ENCODE measurements at places on chromosomes 6 and 20.

- peak; percentile 86 for DNase-seq
Observed at GRCh38 chr20:62501801-62502495, 26.2 kb upstream of the GATA5 start.

DNA sequence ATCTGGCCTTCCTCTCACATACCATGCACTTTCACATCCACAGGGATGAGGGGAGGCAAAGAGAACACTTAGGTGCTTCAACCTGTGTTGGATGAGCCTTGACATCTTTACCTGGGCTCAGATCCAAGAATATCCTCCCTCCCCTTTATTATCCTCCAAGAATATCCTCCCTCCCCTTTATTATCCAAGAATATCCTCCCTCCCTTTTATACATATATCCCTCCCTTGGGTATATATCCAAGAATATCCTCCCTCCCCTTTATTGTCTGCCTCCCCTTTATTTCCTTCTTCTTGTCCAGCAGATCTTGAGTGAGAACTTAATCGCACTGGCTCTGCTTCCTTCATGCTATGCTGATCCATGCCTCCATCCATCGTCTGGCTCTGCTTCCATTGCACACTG, 30.3 kb downstream of the LAMA4 start:
- DNase-seq, result no peak

DNA sequence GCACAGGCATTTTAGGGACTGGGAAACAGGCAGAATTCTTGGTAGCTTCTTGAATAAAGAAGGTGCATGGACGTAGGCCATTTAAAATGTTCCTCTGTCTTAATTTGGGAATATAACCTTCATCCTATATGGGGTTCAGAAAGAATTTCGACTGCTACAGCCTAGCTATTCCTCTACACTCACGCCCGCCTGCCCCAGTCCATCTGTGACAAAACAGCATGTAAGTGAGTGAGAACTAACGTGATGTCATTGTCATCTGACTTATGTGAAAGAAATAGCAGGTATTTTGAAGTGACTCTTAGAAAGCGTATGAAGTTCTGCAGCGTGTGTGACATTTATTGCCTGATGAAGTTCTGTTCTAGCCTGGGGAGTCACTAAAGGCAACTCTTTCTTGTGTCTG, 52.2 kb upstream of the SLC22A1 start:
- DNase-seq, result no peak

- DNase-seq, result no peak
Observed at GRCh38 chr20:62740286-62741141, 31.9 kb downstream of the NTSR1 start.

GRCh38 chr6:144683216-144684070, 398.3 kb downstream of the UTRN start:
- DNase-seq, result no peak

GRCh38 chr6:48775157-48775556, 664.2 kb upstream of the PTCHD4 start:
- no peak for DNase-seq

GRCh38 chr20:37397076-37397953, 51.4 kb downstream of the SRC start:
- DNase-seq, result no peak

- DNase-seq, result no peak
Observed at GRCh38 chr6:56019973-56020372, 144.6 kb upstream of the BMP5 start.

- no peak for DNase-seq
Observed at GRCh38 chr6:5869261-5869660, 137.5 kb downstream of the NRN1 start.

GRCh38 chr20:24589815-24590177, 120.4 kb downstream of the SYNDIG1 start:
- DNase-seq, result no peak

DNA sequence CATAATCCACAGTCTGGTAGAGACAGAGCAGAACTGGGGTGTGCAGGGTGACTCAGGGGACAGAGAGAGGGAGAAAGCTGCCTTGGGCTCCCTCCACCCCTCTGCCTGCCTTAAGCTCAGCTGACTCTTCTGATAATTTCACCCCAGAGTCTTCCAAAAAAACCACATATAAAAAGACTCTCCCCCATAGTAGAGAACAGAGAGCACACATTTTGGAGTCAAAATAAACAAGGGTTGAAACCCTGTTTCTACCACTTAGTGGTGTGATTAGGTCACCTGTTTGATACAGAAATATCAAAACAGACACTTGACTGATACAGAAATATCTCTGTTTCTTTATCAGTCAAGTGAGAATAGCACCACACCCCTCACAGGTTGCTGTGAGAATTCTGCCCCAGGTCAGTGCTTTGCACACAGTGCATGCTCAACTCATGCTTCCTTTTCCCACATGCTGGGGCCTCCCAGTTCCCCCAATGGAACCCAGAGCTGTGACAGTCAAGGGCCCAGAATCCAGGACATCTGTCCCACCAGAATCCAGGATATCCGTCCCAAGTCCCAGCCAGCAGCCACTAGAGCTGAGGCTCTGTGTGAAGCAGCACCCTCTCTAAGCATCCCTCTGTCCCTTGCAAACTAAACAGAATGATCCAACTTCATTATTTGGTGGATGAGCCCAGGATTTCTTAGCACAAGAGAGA, 1.2 kb downstream of the TREML2 start:
- peak; percentile 85 for DNase-seq

GRCh38 chr6:4961322-4962168, 42.3 kb downstream of the RPP40 start:
- no peak for DNase-seq

- DNase-seq, result no peak
Observed at GRCh38 chr6:44199883-44200282, 16.8 kb upstream of the MYMX start.

DNA sequence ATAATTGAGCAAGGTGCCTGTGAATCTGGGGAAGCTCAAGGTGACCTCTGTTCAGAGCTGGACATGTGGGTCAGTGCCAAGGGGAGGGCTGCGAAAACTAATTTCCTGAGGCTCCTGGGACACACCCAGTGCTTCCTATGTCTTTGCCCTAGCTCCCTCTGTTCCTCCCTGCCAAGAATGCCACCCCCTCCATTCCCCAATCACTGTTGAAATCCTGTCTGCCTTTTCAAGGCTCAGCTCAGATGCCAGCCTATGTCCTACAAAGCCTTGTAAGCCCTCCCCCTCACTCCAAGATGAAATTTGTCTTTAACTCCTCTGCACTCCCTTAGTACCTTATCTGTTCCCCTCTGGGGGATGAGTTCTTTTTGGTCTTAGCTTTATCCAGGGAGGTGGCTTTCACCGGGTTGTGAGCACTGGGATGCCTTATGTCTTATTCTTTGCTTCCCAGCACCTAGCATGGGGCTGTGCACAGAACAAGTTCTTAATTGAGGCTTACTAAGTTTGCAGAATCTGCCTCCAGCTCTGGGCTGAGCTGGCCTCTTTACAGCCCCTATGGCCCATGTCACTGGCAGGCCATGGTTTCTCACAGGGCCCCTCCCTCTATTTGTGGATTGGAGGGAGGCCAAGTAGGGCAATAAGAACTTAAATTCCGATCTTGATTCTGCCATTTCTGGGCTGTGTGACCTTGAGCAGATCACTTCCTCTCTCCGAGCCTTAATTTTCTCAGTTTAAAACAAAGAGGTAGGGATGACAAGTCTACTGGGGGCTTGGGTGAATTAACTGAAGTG, 51.5 kb upstream of the EPB41L1 start:
- no peak for DNase-seq

- no peak for DNase-seq
Observed at GRCh38 chr6:113903666-113904330, 46.7 kb downstream of the MARCKS start.

DNA sequence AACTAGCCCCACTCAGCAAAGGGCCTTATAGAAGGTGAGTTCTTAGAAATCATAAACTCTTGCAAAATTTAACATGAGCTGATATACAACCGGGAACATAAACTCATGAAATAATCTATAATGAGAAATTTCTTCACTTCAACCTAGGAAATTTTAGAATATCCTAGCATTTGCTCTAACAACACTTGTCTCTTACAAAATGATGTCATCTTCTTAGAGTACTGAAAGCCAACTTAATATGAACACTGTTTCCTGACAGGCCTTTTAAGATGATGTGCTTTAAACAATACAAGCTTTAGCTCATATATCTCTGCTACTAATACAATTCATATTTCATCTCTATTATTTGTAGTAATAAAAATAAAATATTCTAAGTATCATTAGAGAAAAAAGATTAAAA, 932 bp downstream of the PACRG start:
- no peak for DNase-seq

- no peak for DNase-seq
Observed at GRCh38 chr6:35473850-35474130, 5.6 kb downstream of the RPL10A start.

DNA sequence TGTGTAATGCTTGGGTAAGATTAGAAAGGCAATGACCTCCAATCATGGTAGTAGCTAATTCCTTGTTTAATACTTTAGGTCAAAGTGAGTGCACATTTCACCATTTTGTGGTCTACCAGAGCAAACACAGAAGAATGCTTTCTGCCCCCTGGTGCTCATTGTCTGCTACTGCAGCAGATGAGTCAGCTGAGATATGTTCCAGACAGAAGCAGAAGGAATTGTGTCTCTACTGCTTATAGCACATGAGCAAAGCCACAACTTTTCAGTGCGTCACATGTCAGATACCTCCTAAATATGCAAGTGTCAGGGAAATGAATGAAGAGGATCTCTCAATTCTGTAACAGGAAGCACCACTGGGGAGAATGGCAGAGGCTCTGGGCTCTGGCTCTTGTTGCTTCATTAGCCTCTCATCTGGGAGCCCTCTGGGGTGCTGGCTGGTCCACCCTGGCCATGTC, 308.9 kb downstream of the ALDH8A1 start:
- DNase-seq, result peak; percentile 88

- no peak for DNase-seq
Observed at GRCh38 chr6:40764726-40765125, 177.6 kb upstream of the LRFN2 start.

GRCh38 chr6:83574783-83575182, 62.4 kb downstream of the PRSS35 start:
- no peak for DNase-seq

DNA sequence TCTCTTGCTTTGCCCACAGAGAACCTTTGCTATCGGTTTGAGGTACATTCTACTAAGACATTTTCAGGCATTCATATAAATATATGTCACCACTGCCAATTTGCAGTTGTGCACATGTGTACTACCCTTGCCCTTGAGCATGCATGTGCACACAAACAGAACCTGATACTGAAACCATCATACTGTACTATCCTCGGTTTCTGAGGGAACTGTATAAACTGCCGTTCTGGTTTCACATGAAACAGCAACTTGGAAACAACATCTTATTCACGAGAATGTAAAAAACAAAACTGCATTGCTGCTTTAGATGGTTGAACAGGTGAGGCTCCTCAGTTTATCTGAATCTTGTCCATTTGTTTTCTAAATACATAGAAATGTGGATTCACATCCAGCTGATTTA, 151.2 kb upstream of the TMEM170B start:
- no peak for DNase-seq

- peak; percentile 5 for DNase-seq
Observed at GRCh38 chr6:161215193-161215592, 58.7 kb downstream of the AGPAT4 start.

DNA sequence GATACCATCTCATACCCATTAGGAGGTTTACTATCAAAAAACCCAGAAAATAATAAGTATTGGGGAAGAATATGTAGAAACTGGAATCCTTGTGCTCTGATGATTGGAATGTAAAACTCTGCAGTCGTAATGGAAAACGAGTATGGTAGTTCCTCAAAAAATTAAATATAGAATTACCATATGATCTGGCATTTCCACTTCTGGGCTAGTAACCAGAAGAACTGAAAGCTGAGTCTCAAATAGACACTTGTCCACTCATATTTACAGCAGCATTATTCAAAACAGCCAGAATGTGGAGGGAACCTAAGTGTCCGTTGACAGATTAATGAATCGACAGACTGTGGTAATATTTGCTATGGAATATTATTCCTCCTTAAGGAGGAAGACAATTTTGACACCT, 44.3 kb downstream of the FOXC1 start:
- no peak for DNase-seq

GRCh38 chr6:153831350-153832078, 207.5 kb upstream of the OPRM1 start:
- DNase-seq, result no peak

DNA sequence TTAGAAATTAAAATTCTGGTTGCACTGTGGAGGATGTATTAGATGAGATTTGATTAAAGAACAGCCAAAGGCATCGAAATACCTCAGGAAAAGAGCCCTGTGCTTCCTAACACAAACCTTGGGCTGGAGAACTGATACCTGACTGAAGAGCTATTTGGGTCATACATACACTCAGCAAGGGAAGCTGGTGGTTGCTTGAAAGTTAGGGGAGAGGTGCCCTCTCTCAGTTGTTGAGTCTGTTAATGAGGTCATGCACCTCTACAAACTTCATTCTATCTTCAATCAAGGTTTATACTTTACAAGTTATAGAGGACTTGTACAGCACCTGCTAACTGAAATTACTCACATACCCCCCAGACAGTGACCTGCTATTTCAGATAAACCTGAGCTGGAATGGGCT, 25.5 kb downstream of the FAM184A start:
- DNase-seq, result no peak

DNA sequence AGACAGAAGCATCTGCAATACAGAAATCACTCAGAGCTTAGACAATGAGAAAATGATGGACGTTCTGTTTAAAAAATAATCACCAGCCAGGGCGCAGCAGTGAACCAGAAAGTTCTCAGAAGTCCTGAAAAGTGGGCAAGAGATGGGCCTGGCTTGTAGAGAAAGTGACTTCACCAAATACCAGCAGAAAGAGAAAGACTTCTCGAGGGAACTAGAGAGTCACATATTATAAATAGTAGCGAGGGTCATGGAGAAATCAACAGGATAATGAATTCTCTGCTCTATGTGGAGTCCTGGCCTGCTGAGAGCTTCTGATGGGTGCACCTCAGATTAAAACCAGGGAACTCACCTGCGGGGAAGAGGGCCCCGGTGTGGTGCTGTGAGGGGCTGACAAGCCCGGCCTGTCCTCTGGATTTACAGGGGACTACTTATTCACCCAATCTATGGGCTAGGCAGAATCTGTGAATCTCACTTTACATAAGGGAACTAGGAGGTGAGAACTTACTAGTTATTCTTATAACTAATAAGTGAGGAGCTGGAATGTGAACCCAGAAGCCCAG, 5.6 kb upstream of the RAMACL start:
- no peak for DNase-seq
